Hepatocyte (in vitro differentiated cells): ENCODE measurements at places on chromosomes 11 and 22. TPM values are rescaled to one million over a fixed set of nuclear protein-coding genes. Genes with fewer than 3 reads are reported as not detected.

The HEPN1 gene
- not detected in 2 replicates for polyA plus RNA-seq

The LMO2 gene
- polyA plus RNA-seq: 4.9 and 5.5 TPM in 2 replicates

DNA sequence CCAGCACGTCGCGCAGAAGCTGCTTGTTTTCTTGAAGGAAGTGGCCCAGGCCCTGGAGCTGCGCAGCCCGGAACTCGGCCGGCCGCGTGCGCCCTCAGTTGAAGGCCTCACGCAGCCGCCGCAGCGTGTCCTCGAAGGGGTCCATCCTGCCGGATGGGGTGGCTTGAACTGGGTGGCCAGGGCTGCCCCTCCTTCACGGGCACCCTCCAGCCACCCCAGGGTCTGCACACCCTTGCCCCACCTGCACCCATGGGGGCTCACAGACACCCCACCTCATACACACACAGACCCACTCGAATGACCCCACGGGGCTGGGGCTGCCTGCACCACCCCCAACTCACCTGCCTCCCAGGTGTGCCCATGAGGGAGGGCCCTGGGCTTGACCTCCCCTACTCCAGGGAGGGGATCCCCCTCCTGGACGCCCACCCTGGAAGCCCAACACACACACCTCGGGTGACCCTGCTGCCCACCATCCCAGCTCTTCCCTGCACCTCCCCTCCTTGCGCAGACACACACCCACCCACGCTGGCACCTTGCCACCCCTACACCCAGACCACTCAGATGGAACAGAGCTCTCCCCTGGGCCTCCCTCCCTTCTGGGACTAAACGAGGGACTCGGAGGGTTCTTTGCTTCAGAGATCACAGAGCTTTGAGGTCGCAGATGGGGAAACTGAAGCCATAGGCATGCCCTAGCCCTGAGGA is 6.8 kb downstream of the ALDH3B2 start:
- H3K27me3 ChIP-seq: no peaks in the 10 kb centered on the region
- DNase-seq: no peak
- H3K27ac ChIP-seq: no peak overlapping the region
- H3K4me1 ChIP-seq: no peaks in the 10 kb centered on the region
- no peak overlapping the region for H3K4me3 ChIP-seq
- no peaks in the 10 kb centered on the region for H3K36me3 ChIP-seq

- H3K4me3 ChIP-seq: no peak overlapping the region
- DNase-seq: no peak
- no peaks in the 10 kb centered on the region for H3K36me3 ChIP-seq
- H3K4me1 ChIP-seq: no peaks in the 10 kb centered on the region
- H3K27ac ChIP-seq: no peak overlapping the region
These were observed 323.7 kb downstream of the BRD1 start for GRCh38 chr22:49503896-49504521.
